ENCODE measurements at places on chromosomes 7 and 10.

- DNase-seq: peak; percentile 45
Measured at GRCh38 chr7:100247152-100247757, 27.5 kb downstream of the PVRIG start.

DNA sequence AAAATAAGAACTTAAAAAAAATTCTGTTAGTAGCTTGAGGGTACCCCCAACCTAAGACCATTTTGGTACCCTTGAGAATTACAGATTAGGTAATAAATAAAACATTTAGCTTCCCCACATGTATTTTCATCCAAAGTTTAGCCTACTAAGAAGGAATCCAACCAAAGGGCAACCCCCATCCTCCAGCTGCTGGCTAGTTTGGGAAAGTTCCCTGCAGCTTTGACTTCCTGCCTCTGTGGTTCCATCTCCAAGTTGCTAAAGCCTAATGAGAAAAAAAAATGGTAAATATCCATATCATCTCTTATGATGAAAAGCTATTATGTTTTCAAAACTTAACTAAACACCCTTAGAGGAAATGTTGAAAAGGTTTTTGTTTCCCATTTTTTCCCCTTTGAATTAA, 547.2 kb downstream of the ANKRD7 start:
- peak; percentile 36 for DNase-seq

DNA sequence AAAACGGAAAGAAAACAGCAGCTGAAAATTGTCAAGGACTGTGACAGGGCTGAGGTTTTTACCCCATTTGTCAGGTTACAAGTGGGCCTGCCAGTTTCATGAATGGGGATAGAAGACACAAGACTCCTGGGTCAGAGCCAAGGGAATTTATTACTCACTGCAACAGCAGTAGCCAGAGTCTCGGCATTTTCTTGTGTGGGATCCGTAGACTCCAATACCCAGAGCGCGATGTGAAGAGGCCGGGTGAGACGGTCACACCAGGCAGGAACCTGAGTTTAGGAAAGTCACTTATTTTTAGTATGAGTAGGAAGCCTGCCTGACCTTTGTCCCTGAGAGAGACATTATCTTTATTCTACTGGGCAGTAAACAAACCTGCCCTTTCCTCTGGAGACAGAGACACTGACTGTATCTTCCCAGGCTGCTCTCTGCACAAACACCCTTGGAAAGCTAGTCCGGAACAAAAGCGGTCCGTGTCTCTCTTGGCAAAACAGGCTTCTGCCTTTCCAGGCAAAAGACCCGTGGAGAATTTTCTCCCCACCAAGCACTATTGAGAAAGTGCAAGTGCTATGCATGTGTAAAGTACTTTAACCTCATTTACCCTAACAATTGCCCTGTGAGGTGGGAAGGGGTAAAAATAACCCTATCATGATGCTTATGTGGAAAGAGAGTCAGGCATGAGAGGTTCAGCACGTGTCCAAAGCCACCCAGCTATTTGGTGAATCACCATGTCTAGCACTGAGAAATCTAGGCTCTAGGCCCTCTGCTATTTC, 58.4 kb downstream of the JCAD start:
- DNase-seq: no peak

DNA sequence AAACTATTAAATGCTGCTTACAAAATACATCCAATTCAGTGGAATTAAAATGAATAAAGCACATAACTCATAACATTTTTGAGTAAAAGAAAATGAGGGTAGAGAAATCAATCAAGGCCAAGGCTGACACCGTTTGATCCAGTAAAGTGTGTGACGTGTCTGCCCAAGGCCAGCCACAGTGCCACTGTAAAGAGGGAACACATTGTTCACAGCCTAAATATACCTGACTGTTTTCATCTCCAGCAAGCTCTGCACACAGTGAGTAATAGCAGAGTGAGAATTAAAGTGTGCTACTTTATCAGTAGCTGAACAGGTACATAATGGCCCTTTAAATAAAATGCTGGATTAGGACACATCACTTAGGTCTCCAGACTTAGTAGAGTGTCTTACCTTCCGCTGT, 130.8 kb upstream of the DPP6 start:
- no peak for DNase-seq

- peak; percentile 31 for DNase-seq
Measured at GRCh38 chr10:103273041-103273441, 3.9 kb upstream of the INA start.

GRCh38 chr7:46123-46829, 146.1 kb upstream of the FAM20C start:
- DNase-seq: no peak

GRCh38 chr7:150879345-150879744, 27.0 kb downstream of the AOC1 start:
- DNase-seq: no peak

- no peak for DNase-seq
Measured at GRCh38 chr10:46553238-46554049, 3.0 kb downstream of the GPRIN2 start.

All from smooth muscle cell of the brain vasculature (primary cell).